ENCODE measurements at places on chromosomes 13 and 19.

DNA sequence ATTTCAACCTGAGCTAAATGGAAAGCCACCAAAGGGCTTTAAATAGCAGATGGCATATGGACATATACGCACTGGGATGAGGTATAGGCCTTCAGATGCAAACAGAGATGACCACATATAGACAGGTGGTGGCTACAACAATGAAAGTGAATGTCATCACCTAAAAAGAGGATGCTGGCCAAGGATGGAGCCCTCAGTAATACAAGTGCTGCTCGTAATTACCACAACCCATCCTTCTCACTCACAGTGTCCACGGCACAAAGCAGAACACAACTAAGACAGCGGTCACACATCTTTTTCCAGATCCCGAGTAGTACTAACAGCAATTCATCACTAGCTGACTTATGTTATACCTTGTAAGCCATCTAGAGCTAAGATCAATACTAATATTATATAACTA, 18.2 kb upstream of the DOCK9 start:
- H3K4me3 ChIP-seq = no peak overlapping the region
- H3K4me1 ChIP-seq = no peaks in the 10 kb centered on the region
- H3K36me3 ChIP-seq = no peaks in the 10 kb centered on the region
- H3K27ac ChIP-seq = no peak overlapping the region
- no peaks in the 10 kb centered on the region for H3K27me3 ChIP-seq
- DNase-seq = no peak

- no peak for DNase-seq
- no peaks in the 10 kb centered on the region for H3K27me3 ChIP-seq
- H3K4me1 ChIP-seq = no peaks in the 10 kb centered on the region
- no peak overlapping the region for H3K27ac ChIP-seq
- no peak overlapping the region for H3K4me3 ChIP-seq
These were observed 616.6 kb downstream of the FGF9 start for GRCh38 chr13:22287343-22287920.

GRCh38 chr13:66301006-66301405, 929.1 kb downstream of the PCDH9 start:
- no peaks in the 10 kb centered on the region for H3K4me1 ChIP-seq
- H3K4me3 ChIP-seq = no peak overlapping the region
- H3K36me3 ChIP-seq = no peaks in the 10 kb centered on the region
- H3K27me3 ChIP-seq = no peaks in the 10 kb centered on the region

DNA sequence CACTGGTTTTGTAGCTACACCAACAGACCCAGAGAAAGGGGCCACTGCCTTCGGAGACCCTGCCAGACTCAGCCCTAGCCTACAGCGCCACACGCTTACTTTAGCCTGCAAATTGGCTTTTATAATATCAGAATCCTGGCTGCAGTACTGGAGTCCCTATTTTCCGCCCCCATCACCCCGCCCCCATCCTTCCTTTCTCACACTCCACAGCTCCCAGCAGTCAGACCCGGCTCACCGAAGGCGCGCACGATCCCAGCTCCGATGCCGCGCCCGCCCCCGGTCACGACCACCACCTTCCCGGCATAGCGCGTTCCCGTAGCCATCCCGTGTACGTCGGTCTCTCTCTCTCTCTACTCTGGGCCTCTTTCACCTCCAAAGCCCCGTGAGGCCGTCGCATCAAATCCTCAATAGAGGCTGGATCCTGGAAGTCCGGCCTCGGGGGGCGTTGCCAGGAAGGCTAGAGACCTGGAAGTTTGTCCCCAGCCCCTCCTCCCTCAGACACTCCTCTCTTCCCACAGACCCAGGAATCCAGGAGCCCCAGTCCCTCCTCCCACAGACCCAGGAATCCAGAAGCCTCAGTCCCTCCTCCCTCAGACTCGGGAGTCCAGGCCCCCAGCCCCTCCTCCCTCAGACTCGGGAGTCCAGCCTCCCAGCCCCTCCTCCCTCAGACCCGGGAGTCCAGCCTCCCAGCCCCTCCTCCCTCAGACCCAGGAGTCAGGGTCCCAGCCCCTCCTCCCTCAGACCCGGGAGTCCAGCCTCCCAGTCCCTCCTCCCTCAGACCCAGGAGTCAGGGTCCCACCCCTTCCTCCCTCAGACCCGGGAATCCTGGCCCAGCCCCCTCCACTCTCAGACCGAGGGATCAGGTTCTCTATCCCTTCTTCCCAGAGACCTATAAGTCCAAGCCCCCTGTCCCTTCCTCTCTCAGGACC, at the start of gene HSD17B14:
Gene HSD17B14 (minus strand): TSS at position 403 of the 929 bp plus-strand sequence. CDS start 80 bp downstream, at position 323.
- H3K4me3 ChIP-seq = no peak within 1 kb of the TSS
- no peaks in the 10 kb centered on the region for H3K27me3 ChIP-seq
- peak; percentile 22 for DNase-seq
- peaks cover 22% of the 10 kb centered on the region for H3K4me1 ChIP-seq
- H3K36me3 ChIP-seq = no peaks in the 10 kb centered on the region

GRCh38 chr19:12884926-12885748, 1.9 kb downstream of the KLF1 start:
- H3K27me3 ChIP-seq = no peaks in the 10 kb centered on the region
- H3K36me3 ChIP-seq = no peaks in the 10 kb centered on the region
- peaks cover 24% of the 10 kb centered on the region for H3K4me1 ChIP-seq
- peak overlapping the region; percentile 70 for H3K27ac ChIP-seq
- DNase-seq = peak; percentile 94

- H3K27me3 ChIP-seq = no peaks in the 10 kb centered on the region
- no peak overlapping the region for H3K27ac ChIP-seq
- H3K36me3 ChIP-seq = peaks cover 21% of the 10 kb centered on the region
- H3K4me3 ChIP-seq = no peak overlapping the region
These were observed 4.2 kb upstream of the DAPK3 start for GRCh38 chr19:3975144-3975543.

GRCh38 chr19:4542896-4543841, 3.3 kb upstream of the LRG1 start:
- H3K27ac ChIP-seq = no peak overlapping the region
- H3K27me3 ChIP-seq = no peaks in the 10 kb centered on the region
- no peak overlapping the region for H3K4me3 ChIP-seq
- DNase-seq = no peak
- H3K4me1 ChIP-seq = peaks cover 43% of the 10 kb centered on the region

- no peaks in the 10 kb centered on the region for H3K27me3 ChIP-seq
- no peak overlapping the region for H3K27ac ChIP-seq
- peaks cover 24% of the 10 kb centered on the region for H3K4me1 ChIP-seq
- DNase-seq = no peak
- H3K36me3 ChIP-seq = no peaks in the 10 kb centered on the region
- no peak overlapping the region for H3K4me3 ChIP-seq
These were observed 25.2 kb upstream of the IGSF23 start for GRCh38 chr19:44587963-44588770.

- no peaks in the 10 kb centered on the region for H3K36me3 ChIP-seq
- H3K27ac ChIP-seq = no peak overlapping the region
- DNase-seq = peak; percentile 56
- H3K4me1 ChIP-seq = peaks cover 17% of the 10 kb centered on the region
- H3K27me3 ChIP-seq = no peaks in the 10 kb centered on the region
- no peak overlapping the region for H3K4me3 ChIP-seq
These were observed 4.2 kb upstream of the PLAUR start for GRCh38 chr19:43674183-43674582.

DNA sequence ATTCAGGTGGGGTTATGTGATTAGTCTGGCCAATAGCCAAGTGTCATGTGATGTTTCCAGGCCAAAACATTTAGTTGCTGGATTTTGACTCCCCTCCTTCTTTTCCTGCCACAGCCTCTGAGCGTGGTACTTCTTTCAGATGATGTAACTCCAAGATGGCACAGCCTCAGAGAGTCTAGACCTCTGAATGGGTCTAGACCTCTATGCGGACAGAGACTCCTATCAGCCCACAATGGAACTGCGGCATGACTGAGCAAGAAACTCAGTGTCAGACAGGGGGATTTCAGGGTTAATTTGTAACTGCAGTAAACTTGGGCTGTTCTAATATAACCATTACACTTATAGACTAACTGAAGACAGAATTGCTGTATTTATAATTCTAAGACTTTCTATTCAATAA, 42.6 kb upstream of the ZDHHC20 start:
- no peaks in the 10 kb centered on the region for H3K4me1 ChIP-seq
- H3K27ac ChIP-seq = no peak overlapping the region
- no peak overlapping the region for H3K4me3 ChIP-seq
- no peaks in the 10 kb centered on the region for H3K27me3 ChIP-seq

- no peak overlapping the region for H3K27ac ChIP-seq
- H3K4me3 ChIP-seq = no peak overlapping the region
- no peaks in the 10 kb centered on the region for H3K27me3 ChIP-seq
These were observed 153.7 kb upstream of the VSTM2B start for GRCh38 chr19:29372091-29372415.

- DNase-seq = no peak
- H3K4me3 ChIP-seq = no peak overlapping the region
- no peak overlapping the region for H3K27ac ChIP-seq
These were observed 18.6 kb downstream of the C19orf81 start for GRCh38 chr19:50667759-50668231.

DNA sequence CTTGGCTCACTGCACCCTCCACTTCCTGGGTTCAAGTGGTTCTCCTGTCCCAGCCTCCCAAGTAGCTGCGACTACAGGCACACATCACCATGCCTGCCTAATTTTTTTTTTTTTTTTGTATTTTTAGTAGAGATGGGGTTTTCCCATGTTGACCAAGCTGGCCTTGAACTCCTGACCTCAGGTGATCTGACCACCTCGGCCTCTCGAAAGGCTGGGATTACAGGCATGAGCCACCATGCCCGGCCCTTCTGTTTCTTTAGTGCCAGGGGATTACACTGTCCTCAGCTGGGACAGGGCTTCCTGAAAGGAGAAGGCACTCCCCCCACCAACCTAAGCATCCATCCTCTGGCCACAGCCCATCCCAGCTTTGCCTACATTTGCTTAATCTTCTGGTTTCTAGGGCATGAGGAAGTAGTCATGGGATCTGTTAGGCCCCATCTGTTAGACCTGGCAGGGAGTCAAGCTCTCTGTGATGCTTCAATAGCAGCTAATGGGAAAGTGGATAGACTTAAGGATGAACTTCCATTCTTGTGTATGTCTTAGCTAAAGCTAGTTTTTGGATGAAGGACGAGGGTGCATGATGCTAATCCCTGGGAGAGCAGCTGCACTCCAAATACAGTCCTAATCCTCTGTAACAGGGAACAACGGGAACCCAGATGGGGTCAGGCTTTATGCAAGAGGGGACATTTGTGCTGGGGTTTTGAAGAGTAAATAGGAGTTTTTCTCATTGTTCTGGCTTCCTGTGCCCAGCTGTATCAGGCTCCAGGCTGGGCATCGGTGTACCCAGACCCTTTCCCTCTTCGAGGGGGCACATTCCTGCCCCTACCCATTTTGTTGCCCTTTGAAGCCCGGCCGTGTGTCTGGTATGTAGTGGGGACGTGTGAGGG, 2.6 kb downstream of the VAV1 start:
- H3K36me3 ChIP-seq = no peaks in the 10 kb centered on the region
- H3K4me3 ChIP-seq = no peak overlapping the region
- H3K27ac ChIP-seq = no peak overlapping the region
- H3K27me3 ChIP-seq = no peaks in the 10 kb centered on the region
- DNase-seq = no peak

DNA sequence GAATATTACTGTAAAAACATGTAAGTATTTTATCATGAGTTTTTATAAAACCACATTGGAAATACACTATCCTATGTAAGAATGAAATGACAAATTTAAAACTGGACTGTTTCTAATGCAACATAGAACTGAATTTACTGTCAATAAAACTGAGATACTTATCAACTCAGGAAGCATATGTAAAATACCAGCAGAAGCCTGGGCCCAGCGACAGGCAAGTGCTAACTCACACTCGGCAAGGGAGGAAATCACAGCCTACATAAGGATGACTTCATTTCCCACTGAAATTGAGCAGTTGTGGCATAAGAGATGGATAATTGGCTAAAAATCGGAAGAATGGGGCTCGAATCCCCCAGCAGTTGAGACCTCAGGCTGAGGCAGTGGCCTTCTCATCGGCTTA, 12.1 kb downstream of the PROZ start:
- H3K4me3 ChIP-seq = no peak overlapping the region
- H3K27me3 ChIP-seq = no peaks in the 10 kb centered on the region
- H3K27ac ChIP-seq = no peak overlapping the region
- peaks cover 13% of the 10 kb centered on the region for H3K36me3 ChIP-seq

GRCh38 chr13:80215368-80215767, 125.6 kb downstream of the SPRY2 start:
- no peak overlapping the region for H3K4me3 ChIP-seq
- H3K27ac ChIP-seq = no peak overlapping the region
- no peaks in the 10 kb centered on the region for H3K4me1 ChIP-seq
- DNase-seq = no peak

- H3K4me1 ChIP-seq = peaks cover 20% of the 10 kb centered on the region
- H3K27ac ChIP-seq = no peak overlapping the region
- no peaks in the 10 kb centered on the region for H3K27me3 ChIP-seq
These were observed 2.9 kb downstream of the CCDC159 start for GRCh38 chr19:11349171-11349570.

DNA sequence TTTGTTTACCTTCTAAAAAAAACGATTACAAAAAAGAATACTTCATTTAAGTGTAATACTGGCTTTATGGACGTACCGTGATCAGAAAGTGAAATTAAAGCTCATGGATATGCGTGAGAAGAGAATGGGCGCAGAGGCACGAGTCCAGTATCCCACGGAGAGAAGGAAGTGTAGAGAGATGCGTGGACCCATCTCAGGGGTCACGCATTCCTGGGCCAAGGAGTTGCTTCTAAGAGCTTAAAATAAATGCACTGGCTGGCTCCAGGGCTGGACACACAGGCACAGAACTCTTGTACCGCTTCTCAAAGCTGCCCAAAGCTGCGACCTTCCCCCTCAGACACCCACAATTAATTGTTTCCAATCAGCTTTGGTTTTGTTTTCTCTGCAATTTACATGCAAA, 8.7 kb upstream of the SPC24 start:
- peaks cover 4% of the 10 kb centered on the region for H3K36me3 ChIP-seq
- no peak overlapping the region for H3K27ac ChIP-seq
- no peak for DNase-seq
- no peak overlapping the region for H3K4me3 ChIP-seq
- H3K27me3 ChIP-seq = no peaks in the 10 kb centered on the region

GRCh38 chr13:28326056-28326455, 168.9 kb downstream of the FLT1 start:
- H3K4me1 ChIP-seq = no peaks in the 10 kb centered on the region
- H3K27ac ChIP-seq = no peak overlapping the region
- no peaks in the 10 kb centered on the region for H3K27me3 ChIP-seq
- no peak for DNase-seq
- H3K36me3 ChIP-seq = no peaks in the 10 kb centered on the region
- H3K4me3 ChIP-seq = no peak overlapping the region

- H3K36me3 ChIP-seq = no peaks in the 10 kb centered on the region
- H3K27ac ChIP-seq = no peak overlapping the region
- H3K4me1 ChIP-seq = no peaks in the 10 kb centered on the region
- no peak overlapping the region for H3K4me3 ChIP-seq
- no peak for DNase-seq
These were observed 77.2 kb downstream of the KLF12 start for GRCh38 chr13:74056801-74057542.

Measured in body of pancreas (tissue), 4 donors.